ENCODE measurements at places on chromosomes 7 and 10.
A peak's percentile ranks its signal among the peaks of the same experiment; 100 is the strongest.

DNA sequence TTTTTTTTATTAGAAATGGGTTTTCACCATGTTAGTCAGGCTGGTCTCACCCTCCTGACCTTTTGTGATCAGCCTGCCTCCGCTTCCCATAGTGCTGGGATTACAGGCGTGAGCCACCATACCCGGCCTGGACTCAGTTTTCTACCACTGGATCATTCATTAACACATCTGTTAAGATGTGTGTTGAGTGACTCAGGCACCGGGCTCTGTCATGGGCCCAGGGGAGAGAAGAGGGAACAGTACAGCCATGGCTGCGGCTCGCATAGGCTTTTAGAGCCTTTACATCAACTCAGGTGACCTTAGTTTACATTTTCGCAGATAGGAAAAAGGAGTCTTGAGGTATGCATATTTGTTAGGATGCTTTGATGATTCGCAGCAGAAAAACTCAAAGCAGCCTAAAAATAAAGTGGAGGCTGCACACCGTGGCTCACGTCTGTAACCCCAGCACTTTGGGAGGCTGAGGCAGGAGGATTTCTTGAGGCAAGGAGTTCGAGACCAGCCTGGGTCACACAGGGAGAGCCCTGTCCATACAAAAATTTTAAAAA lies 3.1 kb upstream of the ARPC1B start:
- DNase-seq: no peak

DNA sequence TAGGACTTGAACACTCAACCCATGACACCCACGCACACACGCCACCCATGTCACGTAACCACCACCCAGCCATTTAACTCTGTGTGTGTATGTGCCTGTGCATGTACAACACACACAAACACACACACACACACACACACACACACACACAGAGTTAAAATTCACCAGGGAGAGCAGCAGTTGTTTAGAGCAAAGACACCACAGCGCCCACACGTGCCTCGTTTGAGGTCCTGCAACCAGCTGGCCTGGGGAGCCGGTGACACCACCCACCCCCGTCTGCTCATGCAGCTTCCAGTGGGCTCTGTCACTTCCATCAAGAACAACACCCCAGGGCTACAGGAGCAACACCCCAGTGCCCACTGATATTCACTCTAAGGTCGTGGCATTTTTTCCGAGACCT lies 97.4 kb downstream of the ELFN1 start:
- no peak for DNase-seq

DNA sequence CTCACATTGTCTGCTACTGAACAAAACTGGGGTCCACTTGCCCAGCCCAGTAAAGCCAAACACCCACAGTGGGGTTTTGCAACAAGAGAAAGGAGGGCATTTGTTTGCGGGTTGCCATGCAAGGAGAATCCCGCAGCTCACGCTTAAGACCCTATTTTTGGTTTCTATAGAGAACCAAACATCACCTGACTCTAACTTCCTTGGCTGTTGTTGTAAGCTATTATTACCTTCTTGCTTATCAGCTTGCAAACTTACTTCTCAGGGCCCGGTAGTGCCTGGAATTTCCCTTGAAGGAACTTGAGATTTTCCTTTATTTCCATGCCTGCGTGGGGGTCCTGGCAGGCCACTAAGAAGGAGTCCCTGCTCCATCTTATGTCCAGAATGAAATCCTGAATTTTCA lies 20.7 kb downstream of the IFIT3 start:
- no peak for DNase-seq

DNA sequence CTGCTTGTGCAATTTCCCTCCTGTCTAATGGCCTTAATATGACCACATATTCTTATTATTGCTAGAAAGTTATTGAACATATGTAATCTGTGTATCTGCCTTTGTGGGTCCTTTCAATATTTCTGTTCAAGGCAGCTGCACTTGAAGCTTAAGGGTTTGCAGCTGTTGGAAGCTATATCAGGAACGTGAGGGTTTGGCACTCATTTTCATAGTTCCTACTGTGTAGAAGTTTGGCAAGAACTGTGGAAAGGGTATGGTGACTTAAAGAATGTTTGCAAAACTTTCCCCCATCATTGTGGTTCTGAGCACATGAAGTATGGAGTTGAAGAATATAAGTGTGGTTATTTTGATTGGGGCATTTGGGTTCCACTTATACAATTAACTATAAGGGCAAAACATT lies 144.7 kb upstream of the SEMA3A start:
- no peak for DNase-seq

GRCh38 chr10:69665474-69666320 lies 35.6 kb downstream of the FAM241B start:
- DNase-seq: no peak

DNA sequence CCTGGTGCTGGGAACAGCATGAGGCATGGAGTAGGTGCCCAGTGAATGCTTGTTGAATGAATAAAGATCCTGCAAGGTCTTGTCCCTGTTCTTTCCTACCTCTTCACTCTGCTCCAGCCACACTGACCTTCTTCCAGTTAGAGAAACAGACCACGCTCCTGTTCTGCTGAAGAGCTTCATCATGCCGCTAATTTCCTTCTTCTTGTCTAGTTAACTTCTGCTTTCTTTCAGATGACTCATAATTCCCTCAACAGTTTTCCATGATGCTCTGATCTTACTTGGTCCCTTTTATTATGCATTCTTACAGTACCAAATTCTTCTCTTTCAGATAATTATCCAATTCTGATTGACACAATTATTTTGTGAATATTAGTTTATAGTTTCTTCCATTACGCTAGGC lies 59.5 kb upstream of the C1QL3 start:
- DNase-seq: peak; percentile 29

All from GF-D8 (cell line).